WTC11 (cell line): ENCODE measurements at places on chromosomes 6 and 20. TPM values are rescaled to one million over a fixed set of nuclear protein-coding genes. Genes with fewer than 3 reads are reported as not detected.

Gene METTL24
- 0.21 to 0.44 TPM (median 0.31 TPM) in 3 replicates for total RNA-seq

Gene NKAPL
- 0.26 to 0.46 TPM (median 0.41 TPM) in 3 replicates for total RNA-seq

Gene TUBB2A
- 357 to 403 TPM (median 394 TPM) in 3 replicates for total RNA-seq

GRCh38 chr6:53767941-53768340, 26.9 kb upstream of the LRRC1 start:
- H3K27ac ChIP-seq = no peak overlapping the region
- H3K27me3 ChIP-seq = no peaks in the 10 kb centered on the region
- H3K4me3 ChIP-seq = no peak overlapping the region

Gene PGC
- 0.55 to 0.63 TPM (median 0.62 TPM) in 3 replicates for total RNA-seq

DNA sequence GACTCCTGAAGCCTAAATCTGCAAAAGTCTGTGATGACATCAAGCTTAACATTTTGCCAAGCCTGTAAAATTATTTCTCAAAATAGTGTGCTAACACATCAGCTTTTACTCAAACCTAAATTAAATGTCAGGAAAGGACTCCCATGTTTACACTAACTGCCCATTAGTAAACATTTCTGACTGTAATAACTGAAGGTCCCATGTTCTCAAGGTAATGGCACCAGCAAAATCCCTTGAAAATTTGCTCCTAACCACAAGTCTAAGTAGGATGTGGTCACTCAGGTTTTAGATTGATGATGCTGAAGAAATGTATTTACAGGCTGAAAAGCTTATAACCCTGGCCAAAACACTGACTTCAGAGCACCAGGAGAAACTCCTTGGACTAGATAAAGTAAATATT, 33.0 kb downstream of the BACH2 start:
- H3K4me1 ChIP-seq = peaks cover 5% of the 10 kb centered on the region
- no peak overlapping the region for H3K27ac ChIP-seq
- H3K27me3 ChIP-seq = no peaks in the 10 kb centered on the region
- H3K4me3 ChIP-seq = no peak overlapping the region

Gene CCM2L
- total RNA-seq = 7.8 to 10.9 TPM (median 9.1 TPM) in 3 replicates
